ENCODE measurements at places on chromosomes 13 and 19.

DNA sequence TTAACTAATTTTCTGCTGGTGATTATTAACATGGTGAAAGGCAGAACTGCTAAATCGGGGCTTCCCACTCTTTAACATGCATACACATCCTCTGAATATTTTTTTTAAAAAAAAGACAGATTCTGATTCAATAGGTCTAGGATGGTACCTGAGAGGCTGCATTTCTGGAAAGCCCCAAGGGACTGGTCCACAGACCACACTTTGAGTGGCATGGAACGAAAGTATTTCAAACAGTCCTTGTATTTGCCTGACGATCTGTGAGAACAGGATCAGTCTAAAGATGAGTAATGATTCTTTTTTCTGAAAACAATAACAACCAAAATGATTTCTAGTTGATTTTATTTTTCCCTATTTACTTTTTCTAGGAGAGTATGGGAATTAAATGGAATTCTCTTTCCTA lies 16.7 kb upstream of the SPART start:
- no peak for DNase-seq

GRCh38 chr13:44157606-44158005 lies 216.0 kb upstream of the SERP2 start:
- DNase-seq = no peak

GRCh38 chr19:17623224-17623935 lies 64.8 kb downstream of the UNC13A start:
- DNase-seq = no peak

DNA sequence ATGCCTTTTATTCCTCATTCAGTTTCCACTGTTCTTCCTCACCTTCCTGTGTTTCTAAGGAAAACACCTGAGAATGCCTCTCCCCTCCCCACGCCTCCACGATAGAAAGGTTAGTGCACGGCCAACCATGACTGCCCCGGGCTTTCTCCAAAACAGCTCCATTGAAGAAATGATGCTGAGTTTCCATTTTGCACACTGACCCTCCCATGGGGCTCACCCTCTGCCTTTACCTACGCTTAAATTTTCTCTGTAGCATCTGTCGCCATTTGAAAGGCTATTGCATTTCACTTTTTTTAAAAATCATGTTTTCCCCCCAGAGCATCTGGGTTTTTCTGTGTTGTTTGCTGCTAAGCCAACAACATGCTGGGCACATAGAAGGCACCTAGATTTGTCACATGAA lies 48.2 kb downstream of the ABCC4 start:
- no peak for DNase-seq

GRCh38 chr13:98826146-98826545 lies 73.7 kb upstream of the SLC15A1 start:
- no peak for DNase-seq

DNA sequence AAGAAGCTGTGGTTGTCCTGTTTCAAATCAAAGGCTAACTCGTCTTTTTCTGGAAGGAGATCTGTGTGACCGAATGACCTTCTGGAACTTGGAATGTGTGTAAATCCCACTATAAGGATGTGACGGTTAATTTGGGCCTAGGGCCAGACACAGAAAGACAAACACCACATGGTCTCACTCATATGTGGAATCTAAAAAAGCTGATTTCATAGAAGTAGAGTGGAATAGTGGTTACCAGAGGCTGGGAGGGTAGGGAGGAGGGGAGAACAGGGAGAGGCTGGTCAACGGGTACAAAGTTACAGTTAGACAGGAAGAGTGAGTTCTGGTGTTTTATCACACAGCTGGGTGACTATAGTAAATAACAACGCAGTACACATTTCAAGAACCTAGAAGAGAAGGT lies 39.3 kb upstream of the RGCC start:
- no peak for DNase-seq

- no peak for DNase-seq
These were observed 17.7 kb downstream of the RFX2 start for GRCh38 chr19:6092329-6093286.

GRCh38 chr19:46134527-46134926 lies 10.0 kb upstream of the IGFL3 start:
- DNase-seq = no peak

DNA sequence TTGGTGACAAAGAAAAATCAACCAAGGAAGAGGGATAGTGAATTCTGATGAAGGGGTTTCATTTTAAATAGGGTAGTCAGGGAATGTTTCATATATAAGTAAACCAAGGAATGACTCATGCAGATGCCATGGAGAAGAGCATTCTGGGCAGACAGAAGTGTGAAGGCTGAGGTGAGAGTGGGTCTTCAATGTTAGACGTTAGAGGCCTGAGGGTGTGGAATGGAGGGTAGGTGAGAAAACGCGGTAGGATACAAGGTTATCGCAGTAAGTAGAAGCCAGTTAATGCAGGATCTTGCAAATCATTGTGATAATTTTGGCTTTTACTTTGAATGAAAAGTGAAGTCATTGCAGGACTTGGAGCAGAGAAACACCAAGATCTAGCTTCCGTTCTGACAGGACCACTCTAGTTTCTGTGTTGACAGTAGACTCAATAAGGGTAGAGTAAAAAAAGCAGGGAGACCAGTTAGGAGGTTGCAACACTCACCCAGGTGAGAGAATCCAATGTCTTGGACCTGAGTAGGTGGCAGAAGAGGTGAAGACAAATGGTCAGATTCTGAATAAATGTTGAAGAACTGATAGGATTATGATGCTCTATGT lies 225.2 kb upstream of the TMTC4 start:
- DNase-seq = no peak

GRCh38 chr19:36258028-36258875 lies 43.3 kb downstream of the ZNF146 start:
- DNase-seq = no peak

All from stimulated activated CD8-positive, alpha-beta memory T cell treated with anti-CD3 and anti-CD28 coated beads, Interleukin-15, amount 100 ng/mL, for 4 hours (primary cell).